Fibroblast of lung (primary cell): ENCODE measurements at places on chromosomes 12 and 14. TPM values are rescaled to one million over a fixed set of nuclear protein-coding genes. Genes with fewer than 3 reads are reported as not detected.
A peak's percentile ranks its signal among the peaks of the same experiment; 100 is the strongest.

DNA sequence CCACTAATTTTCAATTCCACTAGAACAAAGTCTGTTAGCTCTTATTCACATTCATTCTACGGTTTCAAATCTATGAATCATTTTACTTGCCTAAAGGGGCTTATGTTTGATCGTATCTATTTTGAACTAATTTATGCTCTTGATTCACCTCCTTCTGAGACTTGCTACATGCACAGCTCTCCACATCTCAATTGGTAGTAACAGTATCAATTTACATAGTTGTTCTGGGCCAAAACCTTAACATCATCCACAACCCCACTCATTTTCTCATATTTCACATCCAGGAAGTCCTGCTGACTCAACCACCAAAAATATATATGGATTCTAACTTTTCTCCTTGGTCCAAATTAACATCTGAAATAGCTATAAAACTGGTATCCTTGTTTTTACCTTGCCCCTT is 208.6 kb downstream of the RASSF9 start:
- H3K36me3 ChIP-seq, result no peaks in the 10 kb centered on the region
- DNase-seq, result peak; percentile 28
- peaks cover 12% of the 10 kb centered on the region for H3K4me1 ChIP-seq
- H3K27ac ChIP-seq, result no peak overlapping the region
- no peak overlapping the region for H3K4me3 ChIP-seq
- H3K27me3 ChIP-seq, result no peaks in the 10 kb centered on the region

Gene DPF3
- 3.6 and 13.7 TPM in 2 replicates for total RNA-seq

Gene EMC9
- total RNA-seq, result 12.3 and 18.0 TPM in 2 replicates

DNA sequence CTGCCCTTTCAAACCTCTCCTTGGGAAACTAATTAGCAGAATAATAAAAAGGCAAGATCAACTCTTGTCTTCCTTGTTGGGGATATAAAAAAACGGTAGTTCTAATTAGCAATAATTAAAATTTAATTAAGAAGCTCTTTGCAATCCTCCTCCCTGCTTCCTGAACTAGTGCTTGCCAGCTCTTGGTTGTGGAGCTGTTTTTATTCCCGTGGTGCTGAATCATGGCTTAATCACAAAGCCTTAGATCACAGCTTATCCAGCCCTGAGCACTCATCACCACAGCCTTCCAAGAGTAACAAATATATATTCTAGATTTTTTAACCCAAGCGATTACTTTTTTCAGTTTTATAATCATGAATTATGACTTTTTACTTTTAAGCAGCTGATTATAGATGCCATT is 63.2 kb upstream of the INSM2 start:
- H3K4me1 ChIP-seq, result no peaks in the 10 kb centered on the region
- H3K4me3 ChIP-seq, result no peak overlapping the region
- DNase-seq, result peak; percentile 20
- no peaks in the 10 kb centered on the region for H3K27me3 ChIP-seq
- H3K36me3 ChIP-seq, result no peaks in the 10 kb centered on the region
- H3K27ac ChIP-seq, result no peak overlapping the region

GRCh38 chr12:20931894-20932293 is 121.4 kb downstream of the SLCO1B3 start:
- no peak overlapping the region for H3K4me3 ChIP-seq
- DNase-seq, result no peak
- H3K4me1 ChIP-seq, result no peaks in the 10 kb centered on the region
- no peaks in the 10 kb centered on the region for H3K27me3 ChIP-seq
- H3K27ac ChIP-seq, result no peak overlapping the region

Gene KCNK10
- not detected in 2 replicates for total RNA-seq

Gene HSP90AA1
- 342 and 430 TPM in 2 replicates for total RNA-seq

GRCh38 chr14:70931008-70931407 is 23.7 kb downstream of the PCNX1 start:
- H3K4me1 ChIP-seq, result peaks cover 7% of the 10 kb centered on the region
- H3K27me3 ChIP-seq, result no peaks in the 10 kb centered on the region
- no peak overlapping the region for H3K4me3 ChIP-seq
- H3K36me3 ChIP-seq, result no peaks in the 10 kb centered on the region
- H3K27ac ChIP-seq, result no peak overlapping the region

Gene TAS2R14
- 2.1 and 2.6 TPM in 2 replicates for total RNA-seq
